GM18507 (cell line): ENCODE measurements at places on chromosomes 2 and 18.

- DNase-seq, result no peak
Measured at GRCh38 chr2:30710016-30710415, 97.2 kb downstream of the CAPN13 start.

DNA sequence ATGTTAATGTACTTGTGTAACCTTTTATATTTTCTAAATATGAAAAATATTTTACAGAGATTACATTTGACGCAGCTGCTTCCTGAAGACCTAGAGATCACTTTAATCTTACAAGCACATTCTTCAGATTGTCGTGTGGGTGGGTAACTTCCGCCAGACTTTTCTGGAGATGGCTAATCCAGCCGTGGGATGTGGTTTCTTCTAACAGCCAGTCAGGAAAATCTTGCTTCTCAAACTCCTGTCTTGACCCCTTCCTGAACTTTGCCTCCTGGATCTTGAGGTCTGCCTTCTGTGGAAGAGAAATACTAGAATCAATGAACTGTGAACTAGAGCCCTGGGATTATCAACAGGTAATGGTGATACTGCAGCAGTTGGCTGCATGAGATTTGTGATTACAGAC, 401.6 kb upstream of the TNP1 start:
- DNase-seq, result no peak

GRCh38 chr2:15844211-15844801, 96.0 kb upstream of the MYCN start:
- DNase-seq, result no peak

DNA sequence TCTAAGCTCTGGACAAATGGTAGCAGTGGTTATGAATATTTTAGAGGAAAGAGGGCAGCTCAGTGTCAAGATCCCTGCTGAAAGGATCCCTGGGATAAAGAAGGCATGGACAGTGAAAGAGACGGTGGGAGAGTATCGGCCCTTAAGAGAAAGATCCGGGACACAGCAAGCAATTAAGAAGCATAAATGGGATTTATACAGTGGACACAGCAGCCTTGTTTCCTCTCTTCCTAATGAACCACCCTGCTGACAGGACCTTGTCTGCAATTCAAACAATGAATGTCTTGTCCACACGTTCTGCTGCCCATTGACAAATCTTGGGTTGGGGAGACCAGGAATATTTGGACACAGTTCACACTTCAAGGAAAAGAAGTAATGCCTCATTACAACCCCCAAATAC, 16.5 kb downstream of the CPLX4 start:
- no peak for DNase-seq

DNA sequence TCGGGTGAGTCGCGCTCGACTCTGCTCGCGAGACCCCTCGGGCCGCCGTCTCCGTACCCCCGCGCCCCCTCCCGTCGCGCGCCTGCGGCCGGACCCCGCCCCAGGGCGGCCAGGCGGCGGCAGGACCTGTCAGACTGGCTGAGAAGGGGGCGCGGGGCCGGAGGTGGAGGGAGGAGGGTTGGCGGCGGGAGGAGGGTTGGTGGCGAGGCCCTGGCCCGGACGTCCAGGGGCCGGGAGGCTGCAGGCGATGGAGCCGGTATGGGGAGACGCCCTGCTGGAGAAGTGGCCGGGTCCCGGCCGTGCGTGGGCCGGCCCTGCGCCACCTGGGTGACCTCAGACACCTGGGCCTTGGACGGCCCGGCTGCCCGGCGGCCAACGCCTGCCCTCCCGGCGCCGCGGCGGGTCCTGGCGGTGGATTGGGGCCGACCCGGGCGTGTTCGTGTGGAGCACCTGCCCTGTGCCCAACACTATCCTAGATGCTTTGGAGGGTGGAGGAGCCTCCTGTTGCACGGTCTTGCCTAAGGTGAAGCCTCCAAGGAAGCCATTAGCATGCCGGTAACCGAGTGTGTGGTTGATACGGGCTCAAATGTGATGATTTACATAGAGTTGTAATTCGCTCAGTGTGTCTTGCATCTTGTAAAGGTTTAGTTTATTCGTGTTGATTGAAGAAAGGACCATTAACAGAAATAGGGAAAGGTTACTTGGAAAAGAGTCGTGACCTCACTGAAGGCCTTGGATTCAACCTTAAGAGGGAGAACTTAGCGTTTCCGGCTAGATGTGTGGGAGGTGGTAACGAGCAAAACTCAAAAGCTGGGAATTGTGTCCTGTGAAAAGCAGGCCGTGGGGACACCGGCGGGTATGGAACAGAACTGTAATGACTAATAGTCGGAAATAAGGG, 550 bp downstream of the MYL12B start:
- DNase-seq, result no peak

- no peak for DNase-seq
Measured at GRCh38 chr18:4125224-4125623, 329.9 kb downstream of the DLGAP1 start.

DNA sequence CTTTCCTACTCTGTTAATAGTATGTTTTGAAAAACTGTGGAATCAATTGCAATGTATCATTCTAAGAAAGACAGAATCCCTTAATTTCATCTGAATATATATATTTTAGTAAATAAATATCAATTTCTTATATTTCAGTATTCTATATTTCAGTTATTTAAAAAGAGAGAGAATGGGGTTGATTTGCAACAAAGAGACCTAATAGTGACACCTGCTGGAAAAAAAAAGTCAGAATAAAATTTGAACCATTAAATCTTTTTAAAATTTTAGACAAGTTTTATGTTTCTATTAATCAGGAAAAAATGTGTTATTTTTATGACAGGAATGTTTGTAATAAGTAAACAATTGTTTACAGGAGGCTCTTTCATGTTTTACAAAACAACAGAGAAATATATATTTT, 20.7 kb upstream of the CCNT2 start:
- DNase-seq, result no peak

DNA sequence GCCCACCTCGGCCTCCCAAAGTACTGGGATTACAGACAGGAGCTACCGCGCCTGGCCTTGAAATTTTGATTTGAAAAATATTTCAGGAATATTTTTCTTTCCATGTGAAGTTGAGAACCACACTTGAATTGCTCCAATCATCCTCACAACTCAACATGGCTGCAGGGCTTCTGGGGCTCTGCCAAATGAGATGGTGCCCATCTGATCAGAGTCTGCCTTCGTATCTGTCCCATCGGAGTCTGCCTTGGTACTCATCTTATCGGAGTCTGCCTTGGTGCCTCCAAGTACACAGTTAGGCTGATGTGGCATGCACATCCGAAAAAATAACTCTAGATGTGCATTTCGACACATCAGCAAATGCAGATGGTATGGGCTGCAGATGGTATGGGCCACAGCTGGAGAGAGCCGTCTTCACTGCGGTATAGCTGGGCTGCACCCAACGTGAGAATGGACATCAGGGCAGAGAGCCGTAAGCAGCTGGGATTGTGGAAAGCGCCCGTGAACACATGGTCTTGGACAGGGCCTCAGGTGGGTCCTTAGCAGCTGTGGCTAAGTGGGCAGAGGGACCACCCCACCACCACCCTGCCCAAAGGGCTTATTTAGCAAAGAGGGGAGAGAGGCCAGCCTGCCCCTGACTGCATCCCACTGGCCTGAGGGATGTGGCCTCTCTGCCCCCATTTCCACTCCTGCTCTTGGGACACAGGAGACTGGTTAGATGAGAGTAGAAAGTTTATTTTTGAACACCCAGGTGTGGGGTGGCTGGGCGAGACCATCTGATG, 52.1 kb upstream of the RBM44 start:
- DNase-seq, result no peak

DNA sequence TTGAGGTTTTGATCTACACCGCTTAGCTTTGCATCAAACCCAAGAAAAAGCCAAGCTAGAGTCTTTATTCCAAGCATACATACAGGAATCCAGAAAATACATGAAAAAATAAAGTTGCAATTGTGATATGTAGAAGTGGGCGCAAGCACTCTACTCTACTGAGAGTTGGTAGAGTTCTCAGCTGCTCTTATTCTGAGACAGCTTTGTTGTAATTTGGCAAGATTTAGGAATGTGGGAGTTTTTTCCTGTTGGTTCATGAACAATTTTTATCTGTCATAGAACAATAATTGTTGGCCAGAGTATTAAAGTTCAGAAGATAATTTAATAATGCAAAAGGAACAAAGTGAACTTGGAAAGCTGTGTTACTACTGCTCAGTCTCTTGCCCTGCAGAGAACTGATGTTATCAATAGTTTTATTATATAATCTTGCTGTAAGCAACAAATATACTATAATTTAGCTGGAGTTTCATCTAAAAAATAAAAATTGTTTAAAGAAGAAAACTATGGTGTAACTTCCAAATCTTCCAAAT, 302.0 kb upstream of the RND3 start:
- DNase-seq, result no peak

- no peak for DNase-seq
Measured at GRCh38 chr18:61921621-61922235, 28.9 kb upstream of the RNF152 start.

DNA sequence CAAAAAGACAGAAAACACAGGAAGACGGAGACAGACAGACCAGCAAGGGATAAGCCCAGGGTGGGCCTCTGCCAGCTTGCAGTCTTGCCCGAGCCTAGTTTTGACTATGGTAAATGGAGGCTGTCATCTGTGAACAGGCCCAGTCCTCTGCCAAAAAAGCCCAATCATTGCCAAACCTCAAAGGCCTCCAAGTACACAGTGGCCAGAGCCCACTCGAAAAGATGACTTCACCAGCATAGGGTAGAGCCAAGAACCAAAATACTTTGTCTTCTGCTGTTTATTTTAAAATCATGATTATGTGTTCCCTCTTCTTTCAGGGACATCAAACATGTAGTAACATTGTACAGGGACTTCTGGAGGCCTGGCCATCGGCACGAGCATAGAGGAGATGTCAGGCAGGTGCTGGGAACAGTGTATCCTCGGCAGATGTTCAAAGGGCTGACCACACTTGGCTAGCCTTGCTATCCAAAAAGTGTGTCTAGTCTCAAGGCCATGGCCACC, 66.0 kb downstream of the TTC32 start:
- no peak for DNase-seq

DNA sequence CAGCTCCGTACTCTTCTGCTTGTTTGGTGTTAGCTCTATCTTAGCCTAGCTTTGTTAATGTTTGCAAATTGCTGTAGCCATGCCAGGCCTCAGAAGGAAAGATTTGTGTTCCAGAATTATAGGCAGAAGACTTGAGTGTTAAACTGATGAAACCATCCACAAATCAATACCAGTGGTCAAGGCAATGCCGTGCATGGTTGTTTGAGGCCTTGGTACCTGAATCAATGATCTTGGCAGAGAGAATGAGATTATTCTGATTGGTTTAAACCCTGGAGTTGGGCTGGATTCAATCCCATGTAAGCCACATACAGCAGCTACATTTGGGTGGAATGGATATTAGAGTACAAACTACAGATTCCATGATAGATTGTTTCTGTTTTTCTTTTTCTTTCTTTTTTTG, 4.9 kb downstream of the HADHB start:
- no peak for DNase-seq

GRCh38 chr2:68860111-68860510, 11.1 kb downstream of the BMP10 start:
- DNase-seq, result no peak

GRCh38 chr2:38735999-38736320, 15.2 kb downstream of the SRSF7 start:
- no peak for DNase-seq

DNA sequence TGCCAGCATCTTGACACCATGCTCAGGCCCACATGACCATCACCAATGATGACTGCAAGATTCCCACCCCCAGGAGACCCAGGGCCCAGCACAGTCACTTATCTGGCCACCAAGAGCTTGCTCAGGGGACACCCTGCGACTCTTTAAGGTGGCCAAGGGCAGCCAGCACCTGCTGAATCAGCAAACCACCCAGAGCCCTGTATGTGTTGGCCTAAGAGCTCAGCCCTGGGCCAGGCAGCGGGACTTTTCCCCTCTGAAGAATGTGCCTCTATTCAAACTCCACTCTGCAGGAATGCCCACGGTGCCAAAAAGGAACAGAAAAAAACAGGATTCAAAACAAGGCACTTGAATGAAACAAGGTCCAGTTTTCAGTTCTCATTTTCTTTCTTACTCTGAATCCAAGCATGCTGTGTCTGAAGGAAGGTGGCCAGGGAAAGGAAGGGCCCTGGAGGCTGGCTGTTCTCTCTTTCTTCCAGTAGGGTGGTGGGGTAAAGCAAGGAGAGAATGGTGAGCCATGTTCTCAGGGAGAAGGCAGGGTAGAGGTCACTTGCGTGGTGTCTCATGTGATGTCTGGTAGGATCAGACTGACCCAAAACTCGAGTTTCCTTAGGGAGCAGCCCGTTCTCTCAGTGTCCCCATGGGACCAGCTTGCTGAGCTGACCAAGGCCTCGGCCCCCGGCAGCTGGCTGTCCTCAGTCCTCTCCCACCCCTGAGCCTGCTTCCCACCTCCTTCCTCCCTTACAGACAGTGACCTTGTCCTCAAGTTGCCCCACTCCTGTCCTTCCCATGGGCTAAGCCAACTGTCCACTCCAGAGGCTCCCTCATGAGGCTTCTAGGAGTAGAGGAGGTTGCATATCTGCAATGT, 150.0 kb downstream of the RNF152 start:
- no peak for DNase-seq

GRCh38 chr2:220779931-220780330, 792.2 kb downstream of the EPHA4 start:
- DNase-seq, result no peak

- DNase-seq, result no peak
Measured at GRCh38 chr2:151872463-151872862, 44.2 kb upstream of the ARL5A start.

- DNase-seq, result no peak
Measured at GRCh38 chr2:7976206-7976605, 705.6 kb upstream of the ID2 start.

- no peak for DNase-seq
Measured at GRCh38 chr2:48131539-48132270, 225.4 kb upstream of the FBXO11 start.

DNA sequence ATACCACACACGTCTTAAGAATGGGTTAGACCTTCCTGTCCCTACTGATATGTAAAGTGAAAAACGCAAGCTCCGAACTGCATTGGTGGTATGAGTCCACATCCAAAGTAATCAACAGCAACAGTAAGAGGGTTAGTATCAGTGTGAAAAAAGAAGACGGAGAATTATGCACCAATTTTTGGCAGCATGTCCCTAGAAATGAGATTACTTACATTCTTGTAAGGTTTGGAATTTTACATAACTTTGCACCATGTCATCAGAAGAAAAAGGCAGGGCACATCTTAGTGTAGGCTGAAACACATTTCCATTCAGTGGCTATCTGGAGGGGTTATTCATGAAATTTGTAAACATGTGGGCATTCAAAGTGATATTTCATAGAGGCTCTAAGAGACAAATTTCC, 88.2 kb downstream of the LONRF2 start:
- DNase-seq, result no peak

GRCh38 chr2:209525834-209526281, 102.0 kb downstream of the MAP2 start:
- no peak for DNase-seq
